ENCODE measurements at places on chromosomes 7 and 10.

GRCh38 chr7:129616530-129616929 lies 5.0 kb downstream of the NRF1 start:
- DNase-seq = no peak

- DNase-seq = peak; percentile 14
These were observed 34.2 kb downstream of the PUS7 start for GRCh38 chr7:105487579-105488571.

- no peak for DNase-seq
These were observed 1.2 kb downstream of the EZH2 start for GRCh38 chr7:148882841-148883265.

DNA sequence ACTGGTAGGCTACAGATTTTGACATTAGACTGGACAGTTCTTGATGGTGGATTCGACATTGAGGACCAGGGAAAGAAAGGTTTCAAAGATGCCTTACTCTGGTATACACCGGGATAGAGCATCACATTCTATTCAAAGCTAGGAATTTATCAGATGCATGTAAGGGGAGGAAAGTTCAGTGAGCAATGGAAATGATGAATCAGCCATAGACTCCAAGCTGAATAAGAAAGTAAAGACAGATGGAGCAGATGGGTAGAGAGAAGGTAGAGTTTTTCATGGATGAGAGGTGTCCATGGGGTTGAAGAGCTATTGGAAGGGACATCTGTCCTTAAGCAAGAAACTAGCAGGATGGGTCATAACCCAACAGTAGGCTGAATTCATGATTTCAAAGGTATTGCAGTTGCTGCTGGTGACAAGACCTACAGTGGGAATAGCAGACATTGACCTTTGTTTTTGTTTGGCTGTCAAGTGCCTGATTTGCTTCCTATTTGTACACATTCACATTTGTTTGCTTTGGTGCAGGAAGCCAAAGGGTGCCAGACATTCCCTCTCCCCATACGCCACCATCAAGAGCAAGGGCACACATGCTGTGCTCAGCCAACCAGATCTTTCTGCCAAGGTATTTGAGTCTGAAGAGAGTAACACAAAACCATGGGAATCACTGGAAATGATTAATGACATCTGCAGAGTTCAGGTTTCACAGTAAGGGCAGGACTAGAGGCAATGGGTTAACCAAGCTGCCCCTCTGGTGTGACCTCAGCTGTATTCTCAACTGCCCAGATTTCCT lies 8.6 kb upstream of the CACUL1 start:
- no peak for DNase-seq

GRCh38 chr10:117534321-117535297 lies 7.9 kb upstream of the EMX2 start:
- DNase-seq = no peak

GRCh38 chr7:50539725-50540124 lies 25.5 kb downstream of the DDC start:
- DNase-seq = no peak

GRCh38 chr7:35424869-35425495 lies 171.1 kb upstream of the TBX20 start:
- peak; percentile 0 for DNase-seq

- peak; percentile 26 for DNase-seq
These were observed 208.3 kb downstream of the PPP1R3A start for GRCh38 chr7:113710310-113711096.

- no peak for DNase-seq
These were observed 504.3 kb upstream of the VSTM2A start for GRCh38 chr7:54037873-54038272.
